BE2C (cell line): ENCODE measurements at places on chromosomes 2 and 18.
A peak's percentile ranks its signal among the peaks of the same experiment; 100 is the strongest.

GRCh38 chr2:74414441-74414840 is 7.0 kb downstream of the C2orf81 start:
- DNase-seq: no peak

DNA sequence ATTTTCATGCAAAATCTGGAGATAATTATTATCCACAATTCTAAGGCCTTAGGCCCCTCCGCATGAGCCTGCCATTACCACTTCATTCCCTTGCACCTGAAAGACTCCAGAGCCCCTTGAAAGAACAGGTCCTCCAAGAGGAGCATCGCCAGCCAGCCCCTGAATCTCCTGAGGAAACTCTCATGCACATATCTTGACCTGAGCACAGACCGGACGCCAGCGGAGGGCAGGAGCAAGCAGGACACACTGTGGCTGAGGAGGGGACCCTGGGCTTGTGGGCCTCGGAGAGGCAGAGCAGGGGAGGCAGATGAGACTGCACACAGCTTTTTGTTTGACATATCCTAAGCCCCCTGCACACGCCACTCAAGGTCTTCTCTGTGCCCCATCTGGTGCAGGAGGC is 13.6 kb upstream of the ADNP2 start:
- DNase-seq: no peak

GRCh38 chr2:135473567-135473966 is 57.5 kb downstream of the ZRANB3 start:
- peak; percentile 12 for DNase-seq

GRCh38 chr2:32342801-32343200 is 14.0 kb upstream of the BIRC6 start:
- peak; percentile 24 for DNase-seq

GRCh38 chr2:194610297-194610696 is 1046.7 kb upstream of the SLC39A10 start:
- DNase-seq: no peak

DNA sequence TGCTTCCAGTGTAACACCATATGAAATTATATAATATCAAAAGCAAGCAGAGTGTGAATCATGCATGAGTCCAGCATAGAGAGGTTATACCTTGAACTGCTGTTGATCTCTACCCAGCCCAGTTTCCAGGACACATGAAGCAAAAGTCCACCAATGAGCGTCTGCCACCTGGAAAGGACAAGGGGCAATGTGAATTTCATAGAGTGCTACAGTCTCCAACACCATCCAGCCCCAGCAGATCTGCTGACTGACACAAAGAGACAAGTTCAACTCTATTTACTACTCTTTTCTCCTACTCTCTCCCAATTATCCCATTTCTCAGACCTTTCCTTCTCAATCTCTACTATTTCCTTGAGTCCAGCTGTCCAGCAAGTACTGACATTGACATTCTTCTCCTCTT is 31.8 kb upstream of the RIOK3 start:
- no peak for DNase-seq

DNA sequence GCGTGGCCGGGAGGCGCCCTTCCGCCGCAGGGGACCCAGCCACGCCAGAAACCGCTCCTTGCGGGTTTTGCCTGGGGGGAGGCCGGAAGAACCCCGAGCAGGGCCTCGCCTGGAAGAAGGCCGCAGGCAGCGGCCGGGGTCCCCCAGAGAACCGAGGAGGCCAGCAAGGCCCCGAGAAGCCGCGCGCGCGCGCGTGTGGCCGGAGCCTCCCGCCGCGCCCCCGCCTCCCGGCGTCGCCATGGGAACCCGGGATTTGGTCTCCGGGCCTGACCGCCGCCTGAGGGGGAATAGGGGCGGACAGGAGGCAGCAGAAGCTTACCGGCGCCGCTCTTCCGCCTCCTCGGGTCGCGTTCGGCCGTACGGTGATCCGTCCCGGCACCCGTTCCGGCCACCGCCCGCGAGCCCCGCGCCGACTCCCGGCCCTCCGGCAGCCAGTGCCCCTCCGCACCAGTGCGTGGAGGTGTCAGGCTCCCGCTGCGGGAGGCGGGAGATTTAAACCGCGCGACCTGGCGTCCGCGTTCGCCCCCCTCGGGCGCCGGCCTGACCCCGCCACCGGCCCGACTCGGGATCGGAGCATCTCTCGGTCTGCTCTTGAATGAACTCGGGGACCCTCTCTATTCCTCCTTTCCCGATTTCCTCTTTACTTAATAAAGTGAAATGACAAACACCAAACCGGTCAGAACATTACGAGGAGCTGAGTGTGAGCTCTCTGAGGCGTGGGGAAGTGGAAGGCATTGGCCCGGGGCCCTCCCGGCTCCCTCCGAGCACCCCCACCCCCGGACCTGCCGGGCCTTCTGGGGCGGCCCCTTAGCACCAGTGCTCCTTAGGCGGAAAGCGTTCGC is at the start of gene ICA1L:
ICA1L (minus strand) TSS at position 467 of the 842 bp plus-strand sequence. CDS start 42,757 bp downstream, outside the sequence.
- peak; percentile 85 for DNase-seq
